ENCODE measurements at places on chromosomes 12 and 14. TPM values are rescaled to one million over a fixed set of nuclear protein-coding genes. Genes with fewer than 3 reads are reported as not detected.

DNA sequence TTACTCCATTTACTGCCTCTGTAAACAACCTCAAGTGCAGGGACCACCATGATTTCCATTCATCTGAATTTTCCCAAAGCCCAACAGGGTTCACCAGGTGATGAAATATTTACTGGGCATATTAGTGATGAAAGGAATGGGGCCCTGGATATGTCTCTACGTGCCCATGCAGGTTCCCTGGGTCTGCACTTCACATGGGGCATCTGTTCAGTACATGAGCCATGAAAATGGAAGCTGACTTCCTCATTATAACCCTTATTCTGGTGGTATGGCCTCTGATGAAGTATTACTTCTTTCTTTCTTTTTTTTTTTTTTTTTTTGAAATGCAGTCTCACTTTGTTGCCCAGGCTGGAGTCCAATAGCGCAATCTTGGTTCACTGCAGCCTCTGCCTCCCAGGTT is 26.5 kb upstream of the CORO1C start:
- no peak overlapping the region for H3K4me3 ChIP-seq
- no peaks in the 10 kb centered on the region for H3K36me3 ChIP-seq
- no peak overlapping the region for H3K27ac ChIP-seq
- DNase-seq: no peak
- H3K4me1 ChIP-seq: no peaks in the 10 kb centered on the region

GRCh38 chr12:66665435-66665985 is 13.4 kb downstream of the GRIP1 start:
- no peaks in the 10 kb centered on the region for H3K27me3 ChIP-seq
- no peak overlapping the region for H3K27ac ChIP-seq
- DNase-seq: no peak
- no peak overlapping the region for H3K4me3 ChIP-seq
- no peaks in the 10 kb centered on the region for H3K4me1 ChIP-seq

Gene STON2
- 1.4 TPM for total RNA-seq

DNA sequence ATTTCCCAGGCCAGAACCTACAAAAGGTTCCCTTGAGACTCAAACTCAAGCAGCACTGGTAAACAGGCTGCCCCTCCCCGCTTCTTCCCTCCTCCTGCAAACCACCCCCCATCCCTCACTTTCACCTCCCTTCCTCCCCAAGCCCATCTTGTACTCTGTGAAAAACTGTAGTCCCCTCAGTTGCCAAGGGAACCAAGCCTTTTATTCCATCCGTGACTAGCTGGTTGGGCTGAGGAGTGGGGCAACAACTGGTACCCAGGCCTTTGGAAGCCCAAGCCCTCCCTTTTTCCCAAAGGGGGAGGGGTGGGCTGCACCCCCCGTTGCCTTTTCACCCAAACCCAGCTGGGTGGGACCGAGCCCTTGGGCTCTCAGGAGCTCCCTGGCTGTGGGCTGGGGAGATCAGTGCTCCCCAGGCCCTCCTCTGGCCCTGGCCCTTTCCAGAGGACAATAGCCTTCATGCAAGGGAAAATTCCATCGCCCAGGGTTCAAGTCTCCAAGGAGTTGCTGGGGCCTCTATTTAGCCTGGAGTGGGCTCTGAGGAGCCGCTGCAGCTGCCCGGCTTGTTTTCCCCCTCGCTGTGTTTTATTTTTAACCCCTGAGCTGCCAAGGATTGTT is 61.9 kb downstream of the ZFP36L1 start:
- H3K36me3 ChIP-seq: no peaks in the 10 kb centered on the region
- no peak for DNase-seq
- H3K27me3 ChIP-seq: no peaks in the 10 kb centered on the region
- H3K27ac ChIP-seq: peak overlapping the region; percentile 53
- no peak overlapping the region for H3K4me3 ChIP-seq

Gene ASCL1
- not detected for total RNA-seq

GRCh38 chr14:56087671-56088471 is 30.3 kb upstream of the PELI2 start:
- H3K4me3 ChIP-seq: no peak overlapping the region
- H3K4me1 ChIP-seq: no peaks in the 10 kb centered on the region
- no peak for DNase-seq
- H3K36me3 ChIP-seq: no peaks in the 10 kb centered on the region

Gene C14orf39
- total RNA-seq: 0.56 TPM

Gene SYNDIG1L
- total RNA-seq: 0.39 TPM

- no peak for DNase-seq
- no peaks in the 10 kb centered on the region for H3K4me1 ChIP-seq
- no peak overlapping the region for H3K27ac ChIP-seq
- H3K4me3 ChIP-seq: no peak overlapping the region
These were observed 165.9 kb downstream of the DERA start for GRCh38 chr12:16076970-16077522.

GRCh38 chr12:10304161-10304574 is 3.5 kb upstream of the KLRD1 start:
- no peak overlapping the region for H3K4me3 ChIP-seq
- H3K4me1 ChIP-seq: no peaks in the 10 kb centered on the region
- no peak overlapping the region for H3K27ac ChIP-seq
- H3K36me3 ChIP-seq: no peaks in the 10 kb centered on the region

DNA sequence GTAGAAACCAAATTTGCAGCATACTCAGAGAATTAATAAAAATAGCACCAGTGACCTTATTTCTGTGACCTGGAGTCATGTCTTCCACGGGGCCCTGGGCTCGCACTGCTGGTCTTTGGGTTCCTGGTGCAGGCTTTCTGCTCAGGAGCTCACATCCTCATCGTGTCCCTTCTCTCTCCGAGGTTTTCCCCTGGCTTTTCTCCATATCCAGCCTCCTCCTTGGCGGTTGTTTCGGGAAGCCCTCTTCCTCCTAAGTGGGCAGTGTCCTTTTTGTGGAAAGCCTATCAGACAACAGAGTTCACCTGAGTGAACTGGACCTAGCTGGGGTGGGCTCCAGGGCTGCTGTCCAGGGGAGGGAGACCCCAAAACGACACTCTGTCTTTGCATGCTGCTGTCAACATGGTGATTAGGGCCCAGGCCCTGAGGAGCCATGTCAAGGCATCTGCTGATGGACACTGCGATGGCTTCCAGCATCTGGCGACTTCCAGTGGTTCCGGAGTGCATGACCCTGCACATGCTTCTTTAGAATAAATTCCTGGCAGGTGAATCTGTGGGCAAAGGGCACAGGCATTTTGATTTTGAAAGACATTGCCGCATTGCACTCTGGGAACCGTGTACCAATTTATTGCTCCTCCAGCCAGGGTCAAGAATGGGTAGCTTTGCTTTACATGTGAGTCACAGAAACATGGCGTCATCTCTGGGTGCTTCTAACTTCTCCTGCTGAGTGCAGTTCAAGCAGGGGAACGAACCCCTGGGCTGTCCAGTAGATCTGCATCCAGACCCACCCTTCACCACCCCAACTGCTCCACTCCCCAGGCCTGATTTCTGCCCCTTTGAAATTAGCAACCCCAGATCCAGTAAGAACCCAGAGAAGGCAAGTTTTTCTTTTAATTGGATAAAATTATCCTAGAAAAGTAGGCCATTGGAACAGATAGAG is 136.8 kb downstream of the ADGRD1 start:
- H3K4me3 ChIP-seq: no peak overlapping the region
- DNase-seq: no peak
- H3K27me3 ChIP-seq: no peaks in the 10 kb centered on the region
- no peaks in the 10 kb centered on the region for H3K4me1 ChIP-seq

Gene C1QL4
- total RNA-seq: not detected

DNA sequence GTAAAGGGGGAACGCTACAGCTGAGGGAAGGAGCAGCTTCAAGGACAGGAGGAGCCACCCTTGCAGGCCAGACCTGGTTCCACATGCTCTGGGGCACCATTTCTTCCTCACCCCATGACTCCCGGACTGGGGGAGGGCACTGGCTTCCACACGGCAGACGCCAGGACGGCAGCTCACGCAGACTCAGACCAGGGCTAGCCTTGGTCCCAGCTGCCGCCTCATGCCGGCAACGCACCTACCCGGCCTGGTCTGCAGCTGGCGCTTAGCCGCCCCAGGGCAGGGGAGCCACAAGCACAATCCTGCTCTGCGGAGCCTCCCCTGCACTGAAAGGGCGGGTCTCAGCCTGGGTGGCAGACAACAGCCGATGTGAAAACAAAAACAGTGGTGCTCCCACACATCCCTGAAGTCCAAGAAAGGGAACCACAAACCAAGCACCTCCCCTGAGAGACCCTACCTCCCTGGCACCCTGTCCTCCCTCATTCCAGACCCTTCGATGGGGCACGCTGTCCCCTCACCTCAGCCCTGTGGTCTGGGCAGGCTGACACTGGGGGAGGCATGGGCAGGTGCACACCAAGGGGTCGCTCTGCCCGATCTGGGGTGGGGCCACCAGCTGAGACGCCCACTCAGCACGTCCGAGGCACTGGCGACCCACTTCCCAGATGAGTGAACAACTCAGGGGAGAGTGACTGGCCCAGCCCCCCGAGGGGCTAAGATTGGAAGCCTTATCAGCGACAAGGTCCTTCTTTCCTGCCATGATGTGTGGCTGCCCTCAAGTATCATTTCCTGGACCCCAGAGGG is 65.0 kb downstream of the CHGA start:
- peaks cover 10% of the 10 kb centered on the region for H3K4me1 ChIP-seq
- H3K27ac ChIP-seq: no peak overlapping the region
- no peaks in the 10 kb centered on the region for H3K27me3 ChIP-seq
- no peak overlapping the region for H3K4me3 ChIP-seq
- no peak for DNase-seq
- H3K36me3 ChIP-seq: no peaks in the 10 kb centered on the region

Gene IL22
- total RNA-seq: not detected

Gene IAPP
- total RNA-seq: 0.09 TPM
